Endothelial cell of umbilical vein (primary cell): ENCODE measurements at places on chromosomes 5 and 9. TPM values are rescaled to one million over a fixed set of nuclear protein-coding genes. Genes with fewer than 3 reads are reported as not detected.
A peak's percentile ranks its signal among the peaks of the same experiment; 100 is the strongest.

Gene HACD4
- total RNA-seq = 1.2 and 1.4 TPM in 2 replicates

Gene DIRAS2
- total RNA-seq = not detected in 2 replicates

Gene IL5
- total RNA-seq = not detected in 2 replicates

Gene ADGRV1
- total RNA-seq = 0.11 and 0.12 TPM in 2 replicates

Gene MAMDC2
- 0.60 and 0.85 TPM in 2 replicates for total RNA-seq

Gene PTPDC1
- total RNA-seq = 9.1 TPM in 2 replicates

Gene IFNB1
- total RNA-seq = not detected in 2 replicates

Gene CD14
- total RNA-seq = 0.33 TPM in 1 of 2 replicates, not detected in the other

Gene FAM153A
- total RNA-seq = not detected in 2 replicates

- no peak overlapping the region for H3K27ac ChIP-seq
- no peaks in the 10 kb centered on the region for H3K36me3 ChIP-seq
- no peaks in the 10 kb centered on the region for H3K27me3 ChIP-seq
- no peak overlapping the region for H3K4me3 ChIP-seq
- H3K4me1 ChIP-seq = no peaks in the 10 kb centered on the region
These were observed 62.3 kb downstream of the THBS4 start for GRCh38 chr5:80097451-80097850.

DNA sequence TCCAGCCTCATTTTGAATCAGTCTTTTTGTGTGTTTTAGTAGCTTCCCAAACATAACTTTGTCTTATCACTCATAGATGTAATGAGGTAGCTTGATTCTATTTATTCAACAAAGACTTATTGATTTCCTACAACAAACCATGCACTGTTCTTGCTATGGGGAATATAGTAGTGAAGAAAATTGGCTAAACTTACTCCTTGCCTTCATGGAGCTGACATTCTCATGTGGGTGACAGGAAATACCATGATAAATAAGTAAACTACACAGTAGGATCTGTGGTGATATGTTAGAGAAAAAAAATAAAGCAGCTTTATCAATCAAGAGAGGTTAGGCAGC is 255.7 kb upstream of the TNC start:
- no peaks in the 10 kb centered on the region for H3K27me3 ChIP-seq
- H3K4me1 ChIP-seq = no peaks in the 10 kb centered on the region

GRCh38 chr5:140401362-140402257 is at the start of gene ANKHD1:
Gene ANKHD1, plus strand, starts transcription at chr5:140401833. Its CDS starts 135 bp downstream, at chr5:140401968.
- H3K27ac ChIP-seq = peak within 1 kb of the TSS; percentile 44
- H3K4me3 ChIP-seq = peak within 1 kb of the TSS; percentile 92
- H3K36me3 ChIP-seq = no peaks in the 10 kb centered on the region
- no peaks in the 10 kb centered on the region for H3K27me3 ChIP-seq
- DNase-seq = peak; percentile 100

DNA sequence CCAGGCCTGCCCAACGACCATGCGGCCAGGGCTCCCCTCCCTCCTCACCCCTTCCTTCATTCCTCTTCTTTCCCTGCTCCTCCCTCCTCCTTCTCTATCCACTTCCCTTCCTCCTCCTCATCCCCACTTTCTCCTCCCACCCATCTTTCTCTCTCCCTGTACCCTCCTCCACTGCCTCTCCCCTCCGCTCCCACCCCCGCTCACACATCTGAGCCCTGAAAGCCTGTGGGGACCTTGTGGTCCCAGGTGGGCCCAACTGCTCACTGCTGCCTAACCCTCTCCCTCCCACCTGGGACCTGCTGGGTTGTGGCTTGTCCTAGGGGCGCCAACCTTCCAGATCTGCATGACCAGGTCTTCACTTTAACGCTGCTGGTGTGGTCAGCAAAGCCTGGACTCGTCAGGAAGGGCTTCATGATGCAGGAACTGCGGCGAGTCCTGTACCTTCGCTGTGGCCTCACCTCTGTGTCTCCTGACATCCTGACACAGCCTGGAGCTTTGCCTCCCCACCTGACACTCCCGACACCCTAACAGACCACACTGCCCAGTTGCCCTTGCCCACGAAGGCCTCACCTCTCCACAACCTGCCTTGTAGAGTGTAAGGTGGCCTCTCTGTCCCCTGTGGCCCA is 34.6 kb downstream of the C5orf15 start:
- peaks cover 3% of the 10 kb centered on the region for H3K4me1 ChIP-seq
- DNase-seq = no peak
- no peaks in the 10 kb centered on the region for H3K36me3 ChIP-seq

- H3K4me3 ChIP-seq = no peak overlapping the region
- H3K4me1 ChIP-seq = peaks cover 39% of the 10 kb centered on the region
- no peaks in the 10 kb centered on the region for H3K36me3 ChIP-seq
- no peaks in the 10 kb centered on the region for H3K27me3 ChIP-seq
- H3K27ac ChIP-seq = peak overlapping the region; percentile 99
These were observed 3.0 kb downstream of the C9 start for GRCh38 chr5:39361306-39361705.

DNA sequence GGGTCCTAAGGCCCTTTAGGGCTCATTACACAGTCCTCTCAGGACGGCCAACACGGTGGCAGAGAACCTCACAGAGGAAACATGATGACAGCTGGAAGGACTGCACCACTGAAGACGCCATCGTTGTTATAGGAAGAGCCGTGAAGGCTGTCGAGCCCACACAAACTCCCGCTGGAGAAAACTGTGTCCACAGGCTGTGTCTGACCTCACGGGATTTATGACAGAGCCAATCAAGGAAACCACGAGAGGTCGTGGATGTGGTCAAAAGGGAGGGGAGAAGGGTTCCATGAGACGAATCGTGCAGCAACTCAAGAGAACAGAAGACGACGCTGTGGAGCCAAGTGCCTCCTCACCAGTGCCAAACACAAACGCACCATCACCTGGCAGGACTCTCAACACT is 12.2 kb downstream of the QSOX2 start:
- H3K4me3 ChIP-seq = no peak overlapping the region
- no peaks in the 10 kb centered on the region for H3K27me3 ChIP-seq
- no peak for DNase-seq
- peaks cover 3% of the 10 kb centered on the region for H3K4me1 ChIP-seq
- no peak overlapping the region for H3K27ac ChIP-seq

DNA sequence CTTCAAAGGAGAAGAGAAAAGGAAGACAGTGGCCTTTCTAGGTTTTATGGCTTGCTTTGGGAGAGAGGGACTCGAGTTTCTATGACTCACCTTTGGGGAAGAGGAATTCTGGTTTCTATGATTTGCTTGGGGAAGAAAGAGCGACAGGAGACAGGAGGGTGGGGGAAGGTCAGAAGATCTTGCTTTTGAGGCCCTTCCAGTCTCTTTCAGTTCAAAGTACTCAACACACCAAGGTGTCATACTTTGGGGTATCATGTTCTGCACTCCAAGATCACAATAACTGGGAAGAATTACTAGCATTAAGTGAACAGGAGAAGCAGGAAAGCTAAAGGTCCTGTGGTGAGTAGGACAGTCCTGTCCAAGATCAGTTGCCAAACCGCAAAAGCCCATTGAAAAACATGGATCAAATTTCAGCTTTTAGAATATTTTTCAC is 324.5 kb downstream of the ARHGEF28 start:
- DNase-seq = no peak
- H3K27ac ChIP-seq = no peak overlapping the region
- H3K36me3 ChIP-seq = no peaks in the 10 kb centered on the region
- peaks cover 2% of the 10 kb centered on the region for H3K27me3 ChIP-seq
- H3K4me3 ChIP-seq = no peak overlapping the region

DNA sequence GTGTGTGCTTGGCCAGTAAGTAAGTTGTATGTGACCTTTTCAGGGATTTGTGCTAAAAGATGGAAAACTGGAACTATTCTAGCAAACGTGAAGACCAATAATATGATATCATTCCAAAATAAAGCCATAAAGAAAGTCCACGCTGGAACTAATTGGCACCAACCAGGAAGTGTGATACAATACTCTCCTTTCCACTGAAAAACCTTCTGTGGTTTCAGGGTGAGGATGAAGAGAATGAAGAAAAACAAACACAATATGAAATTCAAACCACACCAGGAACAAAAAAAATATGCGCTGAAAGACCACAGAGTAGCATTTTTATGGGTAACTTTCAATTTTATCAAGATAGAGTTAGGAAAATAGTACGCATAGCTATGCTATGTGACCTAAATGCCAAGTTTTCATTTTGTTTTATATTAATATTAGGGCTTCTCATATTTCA is 105.8 kb downstream of the EFNA5 start:
- peak overlapping the region; percentile 68 for H3K27ac ChIP-seq
- peaks cover 22% of the 10 kb centered on the region for H3K4me1 ChIP-seq
- DNase-seq = peak; percentile 71
- H3K36me3 ChIP-seq = no peaks in the 10 kb centered on the region
- no peak overlapping the region for H3K4me3 ChIP-seq

- H3K4me3 ChIP-seq = no peak overlapping the region
- DNase-seq = no peak
- H3K4me1 ChIP-seq = peaks cover 9% of the 10 kb centered on the region
These were observed 76.1 kb downstream of the KIF4B start for GRCh38 chr5:155089643-155090042.

GRCh38 chr5:138272681-138273080 is 1.7 kb downstream of the GFRA3 start:
- H3K4me3 ChIP-seq = no peak overlapping the region
- H3K27ac ChIP-seq = no peak overlapping the region
- H3K36me3 ChIP-seq = no peaks in the 10 kb centered on the region
- peaks cover 4% of the 10 kb centered on the region for H3K27me3 ChIP-seq

DNA sequence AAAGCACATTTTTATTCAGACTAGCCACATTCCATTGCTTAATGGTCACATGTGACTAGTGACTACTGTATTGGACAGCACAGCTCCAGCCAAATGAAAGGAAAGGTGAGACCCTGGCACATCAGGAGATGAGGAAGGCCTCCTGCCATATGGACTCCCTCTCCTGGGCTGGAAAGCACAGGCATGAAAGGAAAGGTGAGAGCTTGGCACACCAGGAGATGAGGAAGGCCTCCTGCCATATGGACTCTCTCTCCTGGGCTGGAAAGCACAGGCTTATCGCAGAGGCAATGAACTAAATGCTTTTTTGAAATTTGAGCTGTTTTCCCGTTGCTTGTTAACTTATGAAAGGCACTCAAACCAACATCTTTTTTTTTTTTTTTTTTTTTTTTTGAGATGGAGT is 144.8 kb upstream of the SLC12A2 start:
- H3K4me3 ChIP-seq = no peak overlapping the region
- H3K4me1 ChIP-seq = peaks cover 10% of the 10 kb centered on the region
- H3K27ac ChIP-seq = no peak overlapping the region
- H3K27me3 ChIP-seq = no peaks in the 10 kb centered on the region
- DNase-seq = no peak

DNA sequence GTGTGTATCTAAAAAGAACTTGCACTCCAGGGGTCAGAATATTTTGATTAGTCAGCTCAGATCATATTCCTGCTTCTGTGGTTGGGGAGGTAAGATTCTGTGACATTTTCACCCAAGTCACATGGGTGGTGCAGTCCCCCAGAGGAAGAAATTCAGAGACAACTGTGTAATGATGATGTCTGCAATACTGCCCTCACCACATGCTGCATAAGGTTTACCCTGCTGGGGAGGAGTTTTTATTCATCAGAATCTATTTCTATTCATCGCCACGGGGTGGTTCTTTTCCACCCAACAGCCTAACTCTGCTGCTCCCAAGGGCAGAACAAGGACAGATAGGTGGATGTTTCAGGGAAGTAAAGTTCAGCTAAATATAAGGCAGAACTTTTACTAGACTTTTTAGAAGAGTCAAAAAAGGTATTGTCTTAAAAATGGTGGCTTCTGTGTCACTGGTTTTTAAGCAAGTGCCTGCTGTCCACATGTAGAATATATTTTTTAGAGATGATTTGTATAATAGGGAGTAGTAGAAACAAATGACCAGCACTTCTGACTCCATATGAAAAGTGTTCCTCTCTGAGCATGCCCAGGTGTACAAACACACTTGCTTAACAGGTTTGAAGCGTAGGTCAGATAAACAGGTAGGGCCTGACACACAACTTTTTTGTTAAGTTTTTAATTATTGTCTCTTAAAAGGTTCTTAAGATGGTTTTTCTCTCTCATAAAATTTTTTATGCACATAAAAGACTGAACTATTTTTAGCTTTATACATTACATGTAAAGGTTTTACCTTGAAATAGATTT is 352.7 kb downstream of the LRRC70 start:
- H3K27me3 ChIP-seq = no peaks in the 10 kb centered on the region
- no peak overlapping the region for H3K27ac ChIP-seq
- no peak for DNase-seq
- H3K36me3 ChIP-seq = no peaks in the 10 kb centered on the region

DNA sequence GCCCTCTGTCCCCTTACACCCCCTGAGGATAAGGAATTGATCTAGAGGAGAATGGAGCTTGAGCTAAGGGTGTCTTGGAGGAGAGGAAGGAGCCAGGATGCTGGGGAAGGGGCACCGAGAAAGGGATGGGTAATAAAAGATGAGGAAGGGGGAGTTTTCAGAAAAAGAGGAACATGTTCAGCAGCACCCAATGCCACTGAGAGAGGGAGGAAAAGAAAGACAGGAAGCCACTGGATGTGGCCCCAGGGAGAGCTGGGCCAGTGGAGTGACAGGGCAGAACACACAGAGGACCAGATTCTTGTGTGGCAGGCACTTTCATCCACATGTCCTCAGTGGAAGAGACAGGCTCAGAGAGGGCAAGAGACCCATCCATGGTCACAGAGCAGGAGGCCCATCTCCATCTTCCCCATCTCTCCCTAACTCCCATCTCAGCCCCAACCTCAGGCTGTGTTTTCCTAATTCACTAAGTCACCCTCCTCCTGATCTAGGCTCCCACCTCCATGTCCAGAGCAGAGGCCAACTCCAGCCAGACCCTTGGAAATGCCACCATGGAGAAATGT is 7.2 kb downstream of the PFN3 start:
- DNase-seq = no peak
- H3K4me1 ChIP-seq = no peaks in the 10 kb centered on the region
- no peaks in the 10 kb centered on the region for H3K27me3 ChIP-seq
- no peak overlapping the region for H3K4me3 ChIP-seq
- no peak overlapping the region for H3K27ac ChIP-seq

- H3K27me3 ChIP-seq = no peaks in the 10 kb centered on the region
- H3K36me3 ChIP-seq = no peaks in the 10 kb centered on the region
- no peak overlapping the region for H3K4me3 ChIP-seq
- no peaks in the 10 kb centered on the region for H3K4me1 ChIP-seq
These were observed 6.7 kb upstream of the BRINP1 start for GRCh38 chr9:119375892-119376291.

GRCh38 chr5:34012791-34013190 is 4.9 kb upstream of the AMACR start:
- H3K4me3 ChIP-seq = no peak overlapping the region
- peak; percentile 32 for DNase-seq
- H3K4me1 ChIP-seq = peaks cover 4% of the 10 kb centered on the region

DNA sequence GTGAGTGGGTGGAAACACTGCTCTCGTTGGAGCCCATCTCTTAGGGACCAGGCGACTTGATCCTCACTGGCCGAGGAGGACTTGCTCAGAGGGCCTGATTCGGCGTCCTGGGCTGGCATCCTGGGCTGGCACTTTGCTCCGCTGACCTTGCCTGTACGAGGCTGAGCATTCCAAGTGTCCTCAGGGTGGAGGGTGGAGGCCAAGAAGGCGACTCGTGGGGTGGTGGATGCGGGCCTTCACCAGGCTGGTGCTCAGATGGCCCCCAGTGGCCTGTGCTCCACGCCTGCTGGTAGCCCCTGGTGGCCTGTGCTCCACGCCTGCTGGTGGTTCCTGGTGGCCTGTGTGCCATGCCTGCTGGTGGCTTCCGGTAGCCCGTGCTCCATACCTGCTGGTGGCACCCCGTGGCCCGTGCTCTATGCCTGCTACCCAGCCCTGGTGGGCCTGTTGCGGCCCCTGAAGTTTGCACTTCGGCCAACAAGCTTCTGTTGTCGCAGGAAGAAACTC is 42.9 kb downstream of the PHF2 start:
- H3K36me3 ChIP-seq = no peaks in the 10 kb centered on the region
- no peak overlapping the region for H3K27ac ChIP-seq
- H3K4me1 ChIP-seq = no peaks in the 10 kb centered on the region
- no peaks in the 10 kb centered on the region for H3K27me3 ChIP-seq
- no peak overlapping the region for H3K4me3 ChIP-seq
